Testis (tissue), 5 donors: ENCODE measurements at places on chromosomes 2 and 18. TPM values are rescaled to one million over a fixed set of nuclear protein-coding genes. Genes with fewer than 3 reads are reported as not detected.

DNA sequence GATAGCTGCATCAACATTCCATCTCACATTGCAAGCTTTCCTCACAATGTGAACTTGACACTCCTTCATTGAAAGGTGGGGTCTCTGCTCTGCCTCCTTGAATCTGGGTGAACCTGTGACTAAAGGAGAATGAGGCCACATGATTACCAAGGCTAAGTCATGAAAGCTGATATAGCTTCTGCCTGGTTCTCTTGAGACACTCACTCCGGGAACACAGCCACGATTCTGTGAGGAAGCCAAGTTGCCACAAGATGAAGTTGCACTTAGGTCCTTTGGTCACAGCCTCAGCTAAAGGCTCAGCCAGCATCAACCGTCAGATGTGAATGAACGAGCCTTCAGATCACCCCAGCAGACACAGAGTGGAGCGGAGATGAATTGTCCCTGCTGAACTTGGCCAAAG, 94.7 kb upstream of the FAM136A start:
- no peaks in the 10 kb centered on the region for H3K27me3 ChIP-seq
- no peak overlapping the region for H3K27ac ChIP-seq
- no peaks in the 10 kb centered on the region for H3K36me3 ChIP-seq
- no peaks in the 10 kb centered on the region for H3K4me1 ChIP-seq

DNA sequence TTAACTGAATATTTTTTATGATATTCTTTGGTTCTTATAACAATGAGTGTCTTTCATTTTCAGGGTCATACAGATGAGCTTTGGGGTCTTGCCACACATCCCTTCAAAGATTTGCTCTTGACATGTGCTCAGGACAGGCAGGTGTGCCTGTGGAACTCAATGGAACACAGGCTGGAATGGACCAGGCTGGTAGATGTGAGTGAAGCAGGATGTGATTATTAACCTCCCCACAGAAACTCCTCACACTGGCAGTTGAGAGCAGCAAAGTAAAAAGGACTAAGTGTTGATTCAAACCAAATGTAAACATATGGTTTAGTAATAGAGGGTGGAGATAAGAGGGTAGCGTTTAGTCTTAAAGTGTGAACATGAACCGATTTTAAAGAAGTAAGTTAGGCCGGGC, 57.8 kb downstream of the COX7A2L start:
- H3K36me3 ChIP-seq: no peaks in the 10 kb centered on the region
- no peak overlapping the region for H3K4me3 ChIP-seq
- H3K27ac ChIP-seq: no peak overlapping the region

DNA sequence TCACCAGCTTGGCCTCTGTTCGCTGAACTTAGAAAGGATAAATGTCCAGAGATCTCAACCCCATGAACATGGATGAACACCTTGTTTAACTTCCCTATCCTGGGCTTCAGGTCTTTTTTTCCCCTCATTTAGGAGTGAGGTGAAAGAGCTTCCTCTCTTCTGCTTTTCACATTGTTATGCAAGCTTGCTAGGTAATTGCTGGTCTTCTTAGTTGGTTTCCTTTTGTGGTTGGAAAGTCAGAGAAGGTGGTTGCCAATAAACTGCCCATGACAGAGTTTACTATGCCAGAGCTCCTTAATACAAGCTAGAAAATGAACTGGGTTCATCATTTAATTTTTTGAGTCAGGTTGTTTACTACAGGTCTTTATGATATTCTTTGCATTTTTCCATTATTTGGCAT, 16.6 kb downstream of the SLC9A4 start:
- H3K27me3 ChIP-seq: no peaks in the 10 kb centered on the region
- H3K4me1 ChIP-seq: no peaks in the 10 kb centered on the region
- no peak overlapping the region for H3K4me3 ChIP-seq
- H3K36me3 ChIP-seq: no peaks in the 10 kb centered on the region

DNA sequence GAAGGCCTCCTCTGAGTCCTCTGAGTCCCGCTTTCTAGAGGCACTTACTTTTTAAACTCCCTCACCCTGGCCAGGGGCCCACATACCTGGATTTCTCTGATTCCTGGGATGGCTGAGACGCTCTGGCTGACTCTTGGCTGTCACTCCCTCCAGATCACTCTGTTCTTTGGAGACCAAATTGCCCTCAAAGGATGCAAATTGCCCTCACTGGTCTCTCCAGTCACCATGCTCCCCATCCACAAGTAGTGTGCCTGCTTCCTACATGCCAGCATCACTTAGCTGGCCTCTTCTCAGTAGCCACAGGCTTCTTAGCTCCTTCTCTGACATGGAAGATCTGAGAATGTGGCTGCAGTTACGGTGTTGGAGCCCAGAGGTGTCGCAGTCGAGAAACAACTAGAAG, 41.3 kb upstream of the CCDC68 start:
- H3K27me3 ChIP-seq: no peaks in the 10 kb centered on the region
- DNase-seq: no peak
- no peaks in the 10 kb centered on the region for H3K36me3 ChIP-seq
- no peaks in the 10 kb centered on the region for H3K4me1 ChIP-seq
- no peak overlapping the region for H3K27ac ChIP-seq

DNA sequence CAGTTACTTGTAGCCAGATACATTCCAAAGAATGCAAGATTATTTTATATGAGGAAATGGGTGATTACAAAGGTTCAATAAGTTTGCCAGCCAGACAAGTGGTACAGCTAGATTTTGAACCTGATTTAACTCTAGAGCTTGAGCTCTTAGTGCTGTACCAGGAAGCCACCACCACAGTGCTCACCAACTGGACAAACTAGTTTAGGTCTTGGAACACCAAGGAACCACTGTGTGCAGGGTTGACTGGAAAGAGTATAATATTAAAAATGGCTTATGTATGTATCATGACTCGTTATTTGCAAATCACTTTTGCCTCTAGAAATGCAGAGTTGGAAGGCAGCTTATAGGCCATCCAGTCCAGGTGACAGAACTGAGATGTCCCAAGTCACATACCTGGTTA, 177.2 kb downstream of the TXNL1 start:
- H3K27ac ChIP-seq: no peak overlapping the region
- no peaks in the 10 kb centered on the region for H3K4me1 ChIP-seq
- H3K27me3 ChIP-seq: no peaks in the 10 kb centered on the region
- DNase-seq: no peak
- H3K4me3 ChIP-seq: no peak overlapping the region

GRCh38 chr2:41710944-41711343, 336.9 kb upstream of the PKDCC start:
- DNase-seq: no peak
- H3K27me3 ChIP-seq: no peaks in the 10 kb centered on the region
- no peak overlapping the region for H3K4me3 ChIP-seq
- no peaks in the 10 kb centered on the region for H3K36me3 ChIP-seq
- no peak overlapping the region for H3K27ac ChIP-seq

GRCh38 chr2:36964496-36965058, 1.8 kb downstream of the STRN start:
- DNase-seq: no peak
- H3K4me1 ChIP-seq: peaks cover 11% of the 10 kb centered on the region
- no peaks in the 10 kb centered on the region for H3K27me3 ChIP-seq

GRCh38 chr2:241087420-241088268, 14.4 kb downstream of the MTERF4 start:
- no peak overlapping the region for H3K4me3 ChIP-seq
- H3K4me1 ChIP-seq: peaks cover 6% of the 10 kb centered on the region
- H3K36me3 ChIP-seq: no peaks in the 10 kb centered on the region
- H3K27me3 ChIP-seq: no peaks in the 10 kb centered on the region
- no peak for DNase-seq

DNA sequence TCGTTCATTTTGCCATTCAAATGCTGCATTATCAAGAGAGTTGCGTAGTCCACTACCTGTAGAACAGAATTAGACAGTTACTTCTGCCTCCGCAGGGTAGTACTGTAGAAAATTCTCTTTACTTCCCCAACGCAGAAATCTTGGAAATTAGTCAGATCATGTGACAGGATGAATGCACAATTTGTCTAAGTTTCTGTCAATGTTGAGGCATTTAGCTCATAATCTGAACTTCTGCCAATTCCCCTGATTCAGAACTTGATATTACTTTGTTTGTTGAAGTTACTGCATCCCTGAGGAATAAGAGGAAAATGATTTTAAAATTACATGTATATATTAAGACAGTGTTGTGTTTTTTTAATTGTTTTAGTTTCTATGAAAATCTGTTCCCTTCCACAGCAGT, 83.4 kb downstream of the TTC27 start:
- H3K4me1 ChIP-seq: no peaks in the 10 kb centered on the region
- no peaks in the 10 kb centered on the region for H3K27me3 ChIP-seq
- no peak overlapping the region for H3K4me3 ChIP-seq
- no peak for DNase-seq

The NDC80 gene
- 8.4 TPM for total RNA-seq

The AKAIN1 gene
- total RNA-seq: not detected

The TAF4B gene
- 55.9 TPM for total RNA-seq

The IL37 gene
- 1.5 TPM for total RNA-seq

The NPHP1 gene
- total RNA-seq: 19.7 TPM

The MCM6 gene
- total RNA-seq: 32.3 TPM

The DNAJC5G gene
- 57.9 TPM for total RNA-seq
